ENCODE measurements at places on chromosomes 4 and X.

DNA sequence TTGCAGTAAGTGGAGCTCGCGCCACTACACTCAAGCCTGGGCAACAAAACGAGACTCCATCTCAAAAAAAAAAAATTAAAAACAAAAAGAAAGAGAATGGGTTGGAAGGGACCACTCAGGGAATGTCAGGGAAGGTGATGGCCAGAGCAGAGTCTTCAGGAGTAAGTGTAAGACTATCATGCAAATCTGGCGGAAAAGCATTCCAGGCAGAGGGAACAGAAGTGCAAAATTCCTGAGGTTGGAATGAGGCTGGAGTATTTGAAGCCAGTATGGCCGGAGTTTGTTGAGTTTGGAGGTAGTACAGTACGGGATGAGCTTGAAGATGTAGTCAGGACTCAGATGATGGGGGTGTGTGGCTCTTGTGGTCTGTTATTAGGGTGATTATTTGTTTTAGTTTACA is 7.4 kb downstream of the GALNT7 start:
- H3K27ac ChIP-seq: no peak overlapping the region
- H3K4me3 ChIP-seq: no peak overlapping the region
- no peaks in the 10 kb centered on the region for H3K27me3 ChIP-seq

GRCh38 chrX:21126661-21127060 is 247.6 kb upstream of the CNKSR2 start:
- no peaks in the 10 kb centered on the region for H3K36me3 ChIP-seq
- no peaks in the 10 kb centered on the region for H3K27me3 ChIP-seq
- no peak overlapping the region for H3K27ac ChIP-seq
- DNase-seq: no peak
- H3K4me1 ChIP-seq: no peaks in the 10 kb centered on the region

DNA sequence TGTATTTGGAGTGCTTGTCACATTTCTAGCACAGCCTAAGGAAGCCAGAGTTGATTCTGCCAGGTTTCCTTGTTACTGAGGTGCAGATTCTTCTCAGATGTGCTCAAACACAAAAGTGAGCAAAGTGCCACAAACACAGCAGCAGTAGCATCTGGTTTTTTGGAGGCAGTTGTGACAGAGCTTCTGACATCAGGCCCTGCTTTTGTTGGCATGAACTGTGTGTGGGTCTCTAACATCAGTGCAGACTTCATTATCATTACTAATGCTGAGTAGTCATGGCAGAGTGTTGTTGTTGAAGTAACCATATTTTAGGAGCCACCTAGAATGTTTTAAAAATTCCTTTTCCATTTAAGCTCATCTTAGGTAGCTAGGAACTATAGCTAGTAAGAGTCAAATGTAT is 656.6 kb downstream of the ANKRD50 start:
- H3K36me3 ChIP-seq: no peaks in the 10 kb centered on the region
- peaks cover 15% of the 10 kb centered on the region for H3K4me1 ChIP-seq
- no peaks in the 10 kb centered on the region for H3K27me3 ChIP-seq
- no peak for DNase-seq
- no peak overlapping the region for H3K4me3 ChIP-seq

DNA sequence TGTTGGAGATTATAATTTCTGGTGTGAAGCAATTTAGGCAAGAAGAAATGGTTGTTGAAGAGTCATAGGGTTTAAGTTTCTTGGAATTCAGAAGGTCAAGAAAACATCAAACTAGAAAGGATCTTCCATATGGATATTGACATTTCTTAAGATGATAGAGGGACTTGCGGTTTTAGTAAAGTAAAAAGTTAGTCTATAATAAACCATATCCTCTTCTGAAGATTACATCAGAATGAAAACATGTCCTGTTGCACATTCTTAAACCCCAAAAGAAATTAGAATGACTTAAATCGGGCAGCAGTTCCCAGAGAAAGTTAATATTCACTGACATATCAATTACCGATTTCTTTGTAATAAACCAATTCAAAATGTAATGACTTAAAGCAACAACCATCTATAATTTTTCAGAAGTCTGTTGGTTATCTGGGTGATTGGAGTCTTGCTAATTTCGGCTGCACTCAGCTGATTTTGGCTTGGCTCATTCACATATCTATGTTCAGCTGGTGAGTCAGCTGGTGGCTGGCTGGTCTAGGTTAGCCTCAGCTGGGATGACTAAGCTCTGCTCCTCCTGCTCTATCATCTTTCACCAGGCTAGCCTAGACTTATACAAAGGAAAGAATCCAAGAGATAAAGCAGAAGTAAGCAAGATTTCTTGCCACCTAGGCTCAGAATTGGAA is 24.4 kb upstream of the DYNLT3 start:
- no peak for DNase-seq
- no peak overlapping the region for H3K4me3 ChIP-seq
- no peaks in the 10 kb centered on the region for H3K27me3 ChIP-seq

DNA sequence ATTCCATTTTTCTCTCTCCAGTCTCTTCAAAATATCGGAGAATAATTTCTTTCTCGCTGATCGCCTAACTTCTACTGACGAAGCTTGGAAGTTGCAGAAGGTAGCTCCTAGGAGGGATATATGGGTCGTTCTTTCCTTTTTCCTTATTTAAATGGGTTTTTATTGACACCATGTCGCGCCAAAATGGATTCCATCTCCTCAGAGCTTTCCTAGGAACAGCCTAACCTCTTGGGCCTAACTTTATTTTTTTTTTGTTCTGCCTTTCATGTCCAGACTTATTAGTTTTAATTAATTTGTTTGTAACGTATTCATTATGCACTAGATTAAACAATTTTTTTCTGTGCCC is 359.4 kb upstream of the ZCCHC13 start:
- H3K27ac ChIP-seq: peak overlapping the region; percentile 88
- no peak for DNase-seq
- no peaks in the 10 kb centered on the region for H3K36me3 ChIP-seq
- H3K4me3 ChIP-seq: peak overlapping the region; percentile 52

GRCh38 chr4:2932951-2933565 is 30.1 kb downstream of the NOP14 start:
- peaks cover 23% of the 10 kb centered on the region for H3K36me3 ChIP-seq
- no peak for DNase-seq
- H3K4me1 ChIP-seq: peaks cover 69% of the 10 kb centered on the region
- H3K4me3 ChIP-seq: peak overlapping the region; percentile 97
- no peaks in the 10 kb centered on the region for H3K27me3 ChIP-seq

GRCh38 chr4:15585331-15585730 is 69.8 kb downstream of the FBXL5 start:
- H3K36me3 ChIP-seq: no peaks in the 10 kb centered on the region
- DNase-seq: no peak
- no peaks in the 10 kb centered on the region for H3K4me1 ChIP-seq

DNA sequence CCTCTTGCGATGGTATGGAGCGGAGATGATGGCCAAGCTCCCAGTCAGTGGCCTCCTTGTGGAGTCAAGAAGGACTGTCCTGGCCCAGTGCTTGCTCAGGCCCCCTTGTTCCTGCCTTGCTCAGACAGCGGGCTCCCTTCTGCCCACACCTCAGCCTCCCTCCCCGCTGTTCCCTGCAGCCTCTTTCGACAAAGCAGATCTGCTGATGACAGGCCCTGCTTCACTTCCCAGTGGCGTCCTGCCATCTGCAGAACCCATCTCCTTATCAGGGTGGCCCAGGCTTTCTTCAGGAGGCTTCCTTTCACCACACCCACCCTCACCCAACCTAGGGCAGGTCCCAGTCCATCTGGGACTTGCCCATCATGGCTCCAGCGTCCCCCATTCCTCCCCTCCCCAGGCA is 80.0 kb downstream of the CLDN34 start:
- no peaks in the 10 kb centered on the region for H3K36me3 ChIP-seq
- H3K27ac ChIP-seq: peak overlapping the region; percentile 22
- H3K4me3 ChIP-seq: no peak overlapping the region
- no peaks in the 10 kb centered on the region for H3K27me3 ChIP-seq

GRCh38 chrX:20596856-20597255 is 330.1 kb upstream of the RPS6KA3 start:
- H3K27me3 ChIP-seq: no peaks in the 10 kb centered on the region
- no peak overlapping the region for H3K4me3 ChIP-seq
- H3K27ac ChIP-seq: no peak overlapping the region

DNA sequence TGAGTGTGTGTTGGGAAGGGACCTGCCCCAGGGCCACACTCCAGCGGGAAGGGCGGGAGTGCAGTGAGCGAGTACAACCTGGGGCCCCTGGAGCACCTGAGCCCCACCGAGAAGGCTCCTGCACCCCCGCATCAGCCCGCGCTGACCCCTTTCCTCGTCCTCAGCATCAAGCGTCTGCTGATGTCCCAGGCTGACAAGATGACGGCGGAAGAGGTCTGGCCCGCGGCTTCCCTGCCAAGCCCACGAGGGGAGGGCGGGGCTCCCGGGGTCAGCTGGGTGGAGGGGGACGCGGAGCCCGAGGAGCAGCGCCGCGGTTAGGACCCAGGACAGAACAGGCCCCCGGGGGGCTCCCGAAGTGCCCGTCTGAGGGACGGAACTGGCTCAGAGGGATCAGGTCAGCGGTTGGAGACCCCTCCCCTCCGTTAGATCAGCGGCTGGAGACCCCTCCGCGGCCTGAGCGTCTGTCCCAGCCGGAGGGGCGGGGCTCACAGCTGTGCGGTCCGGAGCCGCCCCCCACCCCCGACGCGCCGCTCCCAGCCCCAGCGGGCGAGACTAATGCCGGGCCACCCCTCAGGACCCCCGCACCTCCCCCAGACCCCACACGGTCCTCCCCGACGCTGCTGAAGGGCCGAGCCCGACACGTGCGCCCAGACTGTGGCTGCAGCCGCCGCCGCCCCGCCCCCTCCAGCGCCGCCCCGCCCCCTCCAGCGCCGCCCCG is 6.7 kb downstream of the MYL5 start:
- peak overlapping the region; percentile 55 for H3K27ac ChIP-seq
- H3K27me3 ChIP-seq: no peaks in the 10 kb centered on the region
- peaks cover 75% of the 10 kb centered on the region for H3K4me1 ChIP-seq
- DNase-seq: no peak
- peak overlapping the region; percentile 54 for H3K4me3 ChIP-seq
- H3K36me3 ChIP-seq: no peaks in the 10 kb centered on the region

DNA sequence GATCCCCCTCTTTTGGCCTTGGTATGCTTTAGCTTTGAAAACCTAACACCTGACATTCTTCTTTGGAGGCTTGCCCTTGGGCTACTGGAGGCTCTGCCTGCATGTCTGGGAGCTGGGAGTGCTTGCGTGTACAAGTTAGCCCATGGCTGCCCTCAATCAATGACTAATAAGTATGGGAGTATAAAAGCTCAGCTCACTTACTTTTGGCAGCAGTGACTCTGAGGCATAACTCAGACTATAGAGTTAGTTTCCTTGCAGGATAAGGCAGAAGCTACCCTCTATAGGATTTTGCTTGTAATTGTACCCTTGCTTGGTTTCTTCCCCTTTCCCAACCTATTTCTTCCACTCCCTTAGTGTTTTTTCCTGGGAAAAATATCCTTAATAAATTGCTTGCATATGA is 247.9 kb downstream of the PPP1R2C start:
- DNase-seq: no peak
- no peak overlapping the region for H3K27ac ChIP-seq
- no peak overlapping the region for H3K4me3 ChIP-seq
- H3K4me1 ChIP-seq: no peaks in the 10 kb centered on the region
- H3K27me3 ChIP-seq: no peaks in the 10 kb centered on the region

- no peaks in the 10 kb centered on the region for H3K36me3 ChIP-seq
- no peak for DNase-seq
- no peaks in the 10 kb centered on the region for H3K27me3 ChIP-seq
Observed at GRCh38 chr4:109094056-109094455, 208.4 kb downstream of the COL25A1 start.

GRCh38 chrX:101097546-101098453 is at the start of gene CENPI:
Gene CENPI (plus strand): TSS chrX:101098204. CDS start chrX:101101071, 2,867 bp downstream.
- no peaks in the 10 kb centered on the region for H3K36me3 ChIP-seq
- peak; percentile 71 for DNase-seq
- H3K4me1 ChIP-seq: no peaks in the 10 kb centered on the region

- no peak for DNase-seq
- H3K4me3 ChIP-seq: no peak overlapping the region
- H3K27me3 ChIP-seq: no peaks in the 10 kb centered on the region
- H3K36me3 ChIP-seq: no peaks in the 10 kb centered on the region
- H3K27ac ChIP-seq: no peak overlapping the region
Observed at GRCh38 chr4:156725257-156725656, 246.3 kb downstream of the PDGFC start.

GRCh38 chrX:6965729-6966128 is 181.8 kb upstream of the STS start:
- H3K27ac ChIP-seq: no peak overlapping the region
- no peaks in the 10 kb centered on the region for H3K36me3 ChIP-seq
- no peaks in the 10 kb centered on the region for H3K4me1 ChIP-seq
- no peak for DNase-seq
- no peaks in the 10 kb centered on the region for H3K27me3 ChIP-seq

DNA sequence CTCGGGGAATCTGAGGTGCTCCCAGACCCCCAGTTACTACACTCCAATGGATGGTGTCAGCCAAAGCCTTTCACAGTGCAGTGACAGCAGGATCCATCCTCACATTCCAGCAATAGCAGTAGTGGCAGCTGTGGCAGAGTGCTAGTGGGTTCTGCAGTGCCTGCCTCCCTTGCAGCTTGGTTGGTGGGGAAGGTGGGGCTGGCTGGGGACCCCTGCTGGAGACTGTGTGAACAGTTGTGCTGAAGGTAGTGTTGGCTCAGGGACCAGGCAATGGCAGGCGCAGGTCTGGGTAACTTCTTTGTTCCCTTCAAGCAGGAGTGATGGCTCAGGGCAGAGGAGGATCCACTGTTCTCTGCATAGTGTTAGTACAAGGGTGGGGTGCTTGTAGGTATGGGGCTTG is 343.7 kb upstream of the TRAM1L1 start:
- no peaks in the 10 kb centered on the region for H3K27me3 ChIP-seq
- H3K27ac ChIP-seq: no peak overlapping the region
- DNase-seq: no peak
- H3K36me3 ChIP-seq: no peaks in the 10 kb centered on the region
- H3K4me1 ChIP-seq: no peaks in the 10 kb centered on the region

DNA sequence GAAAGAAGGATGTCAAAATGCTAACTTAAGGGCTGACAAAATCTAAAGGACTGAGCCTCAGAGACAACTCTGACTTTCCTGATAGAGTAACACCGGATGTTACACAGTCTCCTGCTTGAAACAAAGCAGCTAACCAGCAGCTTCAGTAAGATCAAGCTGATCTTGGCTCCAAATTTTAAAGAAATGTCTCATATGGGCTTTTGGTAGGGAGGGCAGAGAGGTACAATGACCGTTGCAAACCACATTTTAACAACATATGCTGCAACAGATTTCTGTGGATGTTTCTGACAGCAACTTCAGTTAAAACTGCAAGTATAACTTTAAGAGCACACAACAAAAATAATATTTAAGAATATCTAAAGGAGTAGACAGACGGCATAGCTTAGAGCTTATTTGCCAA is 9.1 kb downstream of the RPGR start:
- no peaks in the 10 kb centered on the region for H3K4me1 ChIP-seq
- H3K27me3 ChIP-seq: no peaks in the 10 kb centered on the region
- no peak overlapping the region for H3K27ac ChIP-seq
- no peak overlapping the region for H3K4me3 ChIP-seq

DNA sequence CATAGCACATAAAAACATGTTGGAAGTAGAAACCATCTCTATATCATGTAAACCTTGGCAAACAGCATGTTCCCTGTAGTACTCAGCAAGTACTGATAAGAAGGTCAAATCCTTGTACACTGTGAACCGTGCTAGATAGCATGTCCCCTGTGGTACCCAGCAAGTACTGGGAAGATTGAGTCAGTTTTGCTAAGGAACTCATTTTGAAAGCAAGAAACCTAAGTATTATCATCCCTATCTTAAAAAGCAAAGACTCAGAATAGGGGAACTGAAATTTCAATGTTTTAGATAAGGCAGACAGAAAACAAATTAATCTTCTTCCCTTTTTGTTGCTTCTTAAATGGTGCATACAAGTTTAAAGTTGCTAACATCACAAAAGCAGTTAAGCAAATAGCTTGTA is 180.2 kb downstream of the RBM46 start:
- H3K27ac ChIP-seq: no peak overlapping the region
- DNase-seq: no peak
- H3K27me3 ChIP-seq: no peaks in the 10 kb centered on the region
- no peaks in the 10 kb centered on the region for H3K36me3 ChIP-seq
- H3K4me3 ChIP-seq: no peak overlapping the region
